Activated CD4-positive, CD25-positive, alpha-beta regulatory T cell treated with anti-CD3 and anti-CD28 coated beads, Interleukin-2, amount 50 U/mL, for 72 hours (primary cell): ENCODE measurements at places on chromosomes 13 and 19.

GRCh38 chr19:51006406-51006805, 5.0 kb upstream of the KLK8 start:
- no peak for DNase-seq

DNA sequence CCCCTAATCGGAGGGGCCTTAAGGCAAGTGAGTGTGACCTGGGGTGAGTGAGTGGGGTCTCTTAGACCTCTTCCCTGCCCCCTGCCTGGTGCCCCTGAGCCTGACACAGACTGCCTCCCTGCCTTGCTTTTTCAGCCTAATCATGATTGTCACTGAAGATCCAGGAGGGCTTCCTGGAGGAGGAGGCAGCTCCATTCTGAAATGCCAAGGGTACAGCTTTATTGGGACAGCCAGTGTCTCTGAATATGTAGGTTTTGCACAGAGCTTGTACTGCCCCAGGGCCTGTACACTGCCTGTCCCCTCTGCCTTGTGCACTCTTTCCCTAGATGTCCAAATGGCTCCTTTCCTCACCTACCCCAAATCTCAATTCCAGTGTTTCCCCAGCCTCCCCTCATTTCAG, 26.1 kb upstream of the SEMA6B start:
- DNase-seq, result no peak

- peak; percentile 66 for DNase-seq
Observed at GRCh38 chr19:18340990-18341868, 831 bp downstream of the PGPEP1 start.

DNA sequence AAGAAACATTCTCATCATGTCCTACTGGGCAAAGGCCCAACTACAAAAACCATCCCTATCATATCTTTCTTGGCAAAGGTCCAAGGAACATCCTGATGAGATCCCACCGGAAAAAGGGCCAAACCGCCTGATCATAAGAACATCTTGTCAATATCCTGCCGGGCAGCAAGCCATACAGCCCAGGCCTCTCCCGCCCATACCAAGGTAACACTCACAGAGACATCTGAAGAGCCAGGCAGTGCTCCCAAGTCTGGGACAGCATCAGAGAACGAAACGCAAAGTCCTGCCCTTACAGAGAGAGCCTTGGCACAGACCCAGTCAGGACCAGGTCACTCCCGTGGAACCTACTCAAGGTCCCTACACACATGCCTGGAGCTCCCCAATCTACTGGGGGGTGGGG, 18.5 kb upstream of the ZNF331 start:
- no peak for DNase-seq

- no peak for DNase-seq
Observed at GRCh38 chr13:80447747-80448146, 106.8 kb upstream of the SPRY2 start.

- no peak for DNase-seq
Observed at GRCh38 chr19:48817585-48818124, 6.8 kb upstream of the BCAT2 start.

DNA sequence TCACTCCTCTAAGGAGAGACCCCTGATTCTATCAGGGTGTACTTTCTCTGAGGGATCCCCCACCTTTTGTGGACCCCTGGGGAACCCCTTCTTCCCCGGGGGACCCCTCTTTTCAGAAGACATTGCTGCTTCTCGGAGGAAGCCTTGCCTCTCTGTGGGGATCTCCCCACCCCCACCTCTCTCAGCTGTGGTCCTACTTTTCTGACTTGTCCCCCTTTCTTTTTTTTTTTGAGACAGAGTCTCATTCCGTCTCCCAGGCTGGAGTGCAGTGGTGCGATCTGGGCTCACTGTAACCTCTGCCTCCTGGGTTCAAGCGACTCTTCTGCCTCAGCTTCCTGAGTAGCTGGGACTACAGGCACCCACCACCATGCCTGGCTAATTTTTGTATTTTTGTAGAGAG, 18.4 kb upstream of the GATAD2A start:
- DNase-seq, result no peak

DNA sequence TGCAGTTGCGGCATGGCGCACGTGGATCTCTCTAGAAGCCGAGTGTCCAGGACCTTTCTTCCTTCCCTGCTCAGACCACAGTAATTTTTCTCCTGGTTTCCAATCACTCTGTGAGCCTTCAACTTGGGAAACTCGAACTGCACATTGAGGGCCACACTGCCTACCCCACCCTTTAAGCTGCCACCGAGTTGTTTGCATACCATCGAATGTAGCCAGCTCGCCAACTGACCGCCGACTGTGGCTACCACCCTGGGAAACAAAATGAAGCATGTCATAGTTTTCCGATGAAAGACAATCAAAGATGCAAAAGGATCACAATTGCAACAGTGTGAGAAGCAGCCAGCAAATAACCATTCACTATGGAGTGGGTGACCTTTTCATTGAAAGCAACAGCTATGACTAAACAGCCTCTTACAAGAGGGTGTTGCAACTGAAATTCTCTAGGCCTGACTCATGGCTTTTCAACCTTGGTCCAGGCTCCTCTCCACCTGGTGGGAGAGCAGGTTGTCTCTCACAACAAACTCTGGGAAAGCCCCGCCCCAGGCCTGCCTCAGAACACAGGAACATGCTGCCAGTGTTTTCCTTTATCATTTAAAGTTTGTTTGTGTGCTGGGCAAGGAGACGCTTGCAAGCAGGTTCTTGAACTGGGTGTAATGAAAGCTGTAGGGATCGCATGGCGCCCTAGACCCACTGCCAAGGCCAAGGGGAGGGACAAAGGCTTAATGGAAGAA, 141.7 kb upstream of the SERP2 start:
- no peak for DNase-seq
